ENCODE measurements at places on chromosomes 1 and 21.

DNA sequence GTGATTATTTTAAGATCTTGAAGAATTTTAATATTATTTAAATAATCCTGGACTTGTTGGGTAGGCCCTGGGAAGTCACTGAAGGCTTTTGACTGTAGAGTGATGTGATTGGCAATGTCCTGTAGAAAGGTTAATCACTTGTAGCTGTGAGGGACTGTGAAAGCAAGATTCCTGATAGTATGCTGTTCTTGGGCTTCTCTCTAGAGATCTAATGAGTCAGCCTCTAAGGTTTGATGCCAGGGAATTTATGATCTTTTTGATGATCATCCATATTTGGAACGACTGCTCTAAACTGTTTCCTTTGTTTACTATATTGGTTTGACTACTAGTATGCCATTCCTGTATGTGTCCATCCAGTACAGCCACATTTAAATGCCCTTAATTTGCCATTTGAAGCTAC, 56.5 kb downstream of the CAMSAP2 start:
- DNase-seq, result no peak

DNA sequence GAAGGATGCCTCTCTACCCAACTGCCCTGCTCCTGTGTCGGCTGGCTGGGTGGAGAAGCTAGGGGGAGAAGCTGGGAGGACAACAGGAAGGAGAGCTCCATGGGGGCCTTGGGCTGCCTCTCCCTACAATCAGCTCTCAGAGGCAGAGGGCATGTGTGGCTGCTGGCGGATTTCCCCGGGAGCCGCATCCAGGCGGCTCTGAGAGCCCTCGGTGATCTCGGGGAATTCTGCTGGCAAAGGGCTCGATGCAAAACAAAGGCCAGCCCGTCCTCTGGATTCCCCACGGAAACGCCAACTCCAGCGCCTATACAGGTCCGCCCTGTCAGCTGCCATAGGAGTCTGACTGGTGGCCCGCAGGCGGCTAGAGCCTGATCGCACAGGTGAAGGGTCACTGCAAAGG, 26.4 kb upstream of the EVA1B start:
- no peak for DNase-seq

DNA sequence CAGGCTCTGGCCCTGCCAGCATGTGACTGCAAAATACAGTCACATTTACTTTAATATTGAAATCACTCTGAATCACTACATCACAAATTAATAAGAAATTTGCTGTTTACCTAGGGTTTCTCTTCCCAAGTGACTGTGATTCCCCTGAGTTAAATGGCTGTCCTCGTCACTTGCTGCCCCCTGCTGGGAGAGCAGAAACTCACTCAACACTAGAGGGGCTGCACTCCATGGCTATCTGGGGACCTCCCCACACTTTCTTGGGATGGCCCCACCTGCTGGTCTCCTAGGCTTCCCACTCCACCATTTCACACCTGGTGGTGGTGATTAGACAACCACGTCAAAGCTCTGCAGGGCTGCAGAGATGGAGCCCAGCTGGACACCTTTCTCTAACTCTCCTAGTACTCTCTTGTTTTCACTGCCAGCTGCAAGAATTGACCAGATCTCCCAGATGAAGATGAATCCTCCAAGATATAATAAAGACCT, 63.4 kb downstream of the CD2 start:
- DNase-seq, result peak; percentile 60

DNA sequence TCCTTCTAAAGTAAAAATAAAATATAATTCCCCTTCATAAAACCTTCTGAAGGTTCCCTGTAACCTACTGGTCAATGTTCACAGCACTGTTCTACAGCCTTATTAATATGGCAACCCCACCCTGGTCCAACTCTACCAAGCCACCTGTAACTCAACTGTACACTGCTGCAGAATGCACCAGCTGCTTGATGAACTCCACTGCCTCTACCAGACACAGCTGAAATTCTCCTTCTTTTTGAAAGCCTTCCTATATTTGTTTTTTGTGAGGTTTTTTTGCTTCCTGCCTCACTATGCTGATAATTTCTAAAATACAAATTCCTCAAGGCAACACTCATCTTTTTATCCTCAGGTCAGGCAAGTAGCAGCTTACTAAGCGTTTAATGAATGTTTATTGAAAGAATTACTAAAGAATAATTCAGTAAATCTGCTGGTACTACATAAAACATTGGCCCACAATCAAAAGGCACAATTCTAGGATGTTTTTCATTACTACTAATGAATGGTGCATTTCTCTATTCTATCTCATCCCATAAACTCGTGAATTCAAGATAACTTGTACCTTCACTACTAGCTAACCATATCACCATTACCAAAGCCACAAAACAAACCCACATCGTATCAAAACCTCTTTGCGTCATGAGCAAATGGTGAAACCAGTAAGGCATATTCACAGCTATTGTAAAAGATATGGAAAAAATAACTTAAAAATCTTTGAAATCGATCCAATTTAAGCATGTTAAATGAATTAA, 2.4 kb downstream of the SSX2IP start:
- no peak for DNase-seq

DNA sequence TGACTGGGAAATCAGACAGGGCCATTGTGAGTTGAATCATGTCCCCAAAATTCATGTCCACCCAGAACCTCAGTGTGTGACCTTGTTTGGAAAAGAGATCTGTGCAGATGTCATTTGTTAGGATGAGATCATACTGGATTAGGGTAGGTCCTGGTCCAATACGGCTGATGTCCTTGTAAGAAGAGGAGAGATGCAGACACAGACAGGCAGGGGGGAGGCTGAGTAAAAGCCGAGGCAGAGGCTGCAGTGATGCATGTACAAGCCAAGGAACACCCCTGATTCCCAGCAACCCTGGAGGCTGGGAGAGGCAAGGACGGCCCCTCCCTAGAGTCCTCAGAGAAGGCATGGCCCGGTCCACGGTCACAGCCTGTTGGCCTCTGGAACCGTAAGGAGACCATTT, 15.9 kb upstream of the NPPB start:
- no peak for DNase-seq

DNA sequence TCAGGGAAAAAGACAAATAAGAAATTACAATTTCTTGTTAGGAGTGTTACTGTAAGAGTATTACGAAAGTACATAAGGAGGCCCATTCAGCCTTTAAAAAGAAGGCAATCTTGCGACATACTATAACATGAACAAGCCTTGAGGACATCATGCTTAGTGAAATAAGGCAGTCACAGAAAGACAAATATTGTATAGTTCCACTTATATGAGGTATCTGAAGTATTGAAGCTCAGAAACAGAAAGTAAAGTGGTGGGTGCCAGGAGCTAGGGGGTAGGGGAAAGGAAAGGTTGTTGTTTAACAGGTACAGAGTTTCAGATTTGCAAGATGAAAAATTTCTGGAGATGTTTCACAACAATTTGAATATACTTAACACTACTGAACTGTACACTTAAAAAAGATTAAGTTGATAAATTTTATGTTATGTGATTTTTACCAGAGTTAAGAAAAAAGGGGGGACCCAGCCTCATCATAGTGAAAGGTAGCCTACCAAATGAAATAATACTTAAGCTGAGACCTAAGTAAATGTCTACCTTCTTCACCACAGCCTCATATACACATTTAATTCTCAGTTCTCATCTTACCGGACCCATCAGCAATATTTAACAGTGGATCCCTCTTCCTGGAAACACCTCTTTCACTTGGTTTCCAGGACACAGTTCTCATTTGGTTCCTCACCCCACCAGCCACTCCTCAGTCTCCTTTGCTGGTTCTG, 19.5 kb downstream of the USP24 start:
- DNase-seq, result no peak

DNA sequence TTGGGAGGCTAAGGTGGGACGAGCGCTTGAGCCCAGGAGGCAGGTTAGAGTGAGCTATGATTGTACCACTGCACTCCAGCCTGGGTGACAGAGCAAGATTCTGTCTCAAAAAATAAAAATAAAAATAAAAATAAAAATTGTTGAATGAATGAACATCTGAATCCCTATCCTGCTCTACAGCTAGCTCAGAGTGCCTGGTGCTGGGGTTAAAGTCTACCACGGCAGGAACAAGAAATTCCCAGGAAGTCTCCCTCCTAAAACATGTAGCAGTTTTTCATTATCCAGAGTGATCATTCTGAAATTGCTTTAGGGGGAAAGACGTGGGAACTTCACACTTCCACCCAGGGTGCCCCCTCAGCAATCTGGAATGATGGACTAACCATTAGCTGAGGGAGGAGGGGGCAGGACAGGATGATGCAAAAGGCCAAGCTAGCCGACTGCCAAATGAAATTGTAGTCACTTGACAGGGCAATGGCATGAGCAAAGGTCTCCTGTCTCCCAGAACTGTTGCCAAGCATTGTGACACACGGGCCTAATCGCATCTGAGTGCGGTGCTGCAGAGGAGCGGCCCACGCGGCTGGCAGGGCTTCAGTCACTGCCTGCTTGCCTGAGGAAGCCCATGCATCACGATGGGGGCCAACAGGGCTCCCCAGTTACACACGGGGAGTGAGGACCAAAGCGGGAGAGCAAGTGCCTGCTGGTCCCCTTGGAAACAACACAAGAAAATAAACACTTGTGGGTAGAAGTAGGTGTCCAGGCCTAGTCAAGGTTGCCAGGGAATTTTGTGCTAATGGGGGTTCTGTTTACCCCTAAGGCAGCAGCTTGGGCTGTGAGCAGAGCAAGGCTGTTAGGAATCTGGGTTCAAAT, 85.7 kb downstream of the NENF start:
- no peak for DNase-seq

DNA sequence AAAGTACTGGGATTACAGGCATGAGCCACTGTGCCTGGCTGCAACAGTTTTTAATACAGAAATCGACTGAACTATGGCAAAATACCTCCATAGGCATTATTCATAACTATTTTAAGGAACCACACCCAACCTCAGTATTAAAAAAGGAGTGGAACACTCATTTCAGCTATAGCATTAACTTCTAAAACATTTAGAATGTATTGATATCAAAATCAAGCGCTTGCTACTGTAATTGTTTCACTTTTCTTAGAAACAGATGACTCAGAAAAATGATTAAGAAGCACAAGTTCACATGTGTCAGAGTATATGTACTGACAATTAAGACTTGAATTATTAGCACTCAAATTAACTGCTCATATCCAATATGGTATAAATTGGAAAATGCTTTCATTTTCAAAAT, 15.1 kb downstream of the AIDA start:
- DNase-seq, result no peak

GRCh38 chr1:238961790-238962189, 424.6 kb upstream of the CHRM3 start:
- no peak for DNase-seq

GRCh38 chr1:38614861-38615260, 244.7 kb downstream of the RRAGC start:
- DNase-seq, result no peak

DNA sequence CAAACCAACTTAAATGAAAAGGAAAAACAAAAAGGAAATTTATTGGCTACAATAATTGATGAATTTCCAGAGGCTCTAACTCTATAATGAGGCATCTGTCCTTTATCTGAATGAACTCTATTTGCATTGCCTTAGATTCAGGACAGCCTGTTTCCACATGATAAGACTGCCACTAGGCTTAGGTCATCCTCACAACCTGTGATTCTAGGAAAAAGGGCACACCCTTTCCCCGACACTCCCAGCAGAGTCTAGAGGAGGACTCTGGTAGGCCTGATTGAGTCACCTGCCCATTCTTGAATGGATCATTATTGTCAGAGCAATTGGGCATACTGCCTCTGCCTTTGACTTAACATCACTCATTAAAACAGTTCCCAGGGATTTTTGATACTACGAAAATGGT, 262.8 kb downstream of the TPR start:
- DNase-seq, result no peak

DNA sequence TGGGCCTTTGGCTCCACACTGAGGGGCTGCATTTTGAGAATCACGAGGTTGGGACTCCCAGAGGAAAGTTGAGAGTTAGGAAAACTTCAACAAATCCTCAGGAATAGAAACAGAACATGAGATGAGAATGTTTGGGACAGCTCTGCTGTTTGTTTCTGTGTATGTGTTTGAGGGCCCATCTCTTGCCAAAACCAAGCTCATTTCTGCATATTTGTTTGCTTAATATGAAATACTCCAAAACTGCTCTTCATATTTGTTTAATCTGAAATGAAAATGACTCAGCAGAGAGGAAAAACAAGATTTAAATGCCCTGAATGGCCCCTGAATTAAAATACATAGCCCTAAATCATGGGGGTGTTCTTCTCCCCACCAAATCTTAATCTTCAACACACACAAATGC, 78.1 kb downstream of the DDR2 start:
- no peak for DNase-seq

GRCh38 chr1:167095368-167095767, 1.5 kb downstream of the STYXL2 start:
- no peak for DNase-seq

DNA sequence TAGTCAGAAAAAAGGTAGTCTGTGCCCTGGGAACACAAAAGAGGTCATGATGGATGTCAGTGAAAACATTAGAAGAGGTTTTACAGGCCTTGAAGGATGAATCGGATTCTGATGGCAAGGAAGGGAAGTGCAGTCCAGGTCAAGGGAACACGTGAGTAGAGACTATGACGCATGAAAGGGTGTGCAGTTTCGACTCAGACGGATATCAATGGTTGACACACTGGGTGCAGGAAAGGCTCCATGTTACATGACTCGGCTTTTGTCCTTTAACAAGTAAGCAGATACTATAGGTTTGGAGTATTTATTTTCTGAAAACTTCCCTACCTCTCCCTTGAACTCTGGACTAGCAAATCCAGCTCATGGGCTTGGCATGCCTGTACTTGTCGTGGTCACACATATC, 55.3 kb downstream of the SEC16B start:
- no peak for DNase-seq

All from stimulated activated CD4-positive, alpha-beta T cell treated with anti-CD3 and anti-CD28 coated beads, TNF-alpha, amount 100 ng/mL, for 48 hours (primary cell).